ENCODE measurements at places on chromosomes 5 and 9.
A peak's percentile ranks its signal among the peaks of the same experiment; 100 is the strongest.

DNA sequence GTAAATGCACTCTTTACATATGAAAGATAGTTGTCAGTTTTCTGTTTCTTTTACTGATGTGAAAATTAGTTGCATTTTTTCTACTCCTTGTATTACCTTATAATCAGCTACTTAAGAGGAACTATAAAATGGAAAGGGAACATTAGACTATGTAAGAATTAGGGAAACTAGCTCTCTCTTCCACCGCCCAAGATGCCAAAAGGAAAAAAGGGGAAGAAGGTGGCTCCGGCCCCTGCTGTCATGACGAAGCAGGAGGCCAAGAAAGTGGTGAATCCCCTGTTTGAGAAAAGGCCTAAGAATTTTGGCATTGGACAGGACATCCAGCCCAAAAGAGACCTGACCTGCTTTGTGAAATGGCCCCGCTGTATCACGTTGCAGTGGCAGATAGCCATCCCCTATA is 15.2 kb upstream of the HOMER1 start:
- no peak overlapping the region for H3K27ac ChIP-seq
- H3K4me3 ChIP-seq: no peak overlapping the region
- no peak for DNase-seq
- no peaks in the 10 kb centered on the region for H3K4me1 ChIP-seq
- no peaks in the 10 kb centered on the region for H3K36me3 ChIP-seq
- no peaks in the 10 kb centered on the region for H3K27me3 ChIP-seq

GRCh38 chr5:177511181-177511580 is 1.6 kb upstream of the DOK3 start:
- H3K4me3 ChIP-seq: no peak overlapping the region
- DNase-seq: no peak
- H3K4me1 ChIP-seq: peaks cover 8% of the 10 kb centered on the region
- H3K36me3 ChIP-seq: peaks cover 20% of the 10 kb centered on the region
- peak overlapping the region; percentile 38 for H3K27ac ChIP-seq
- no peaks in the 10 kb centered on the region for H3K27me3 ChIP-seq

DNA sequence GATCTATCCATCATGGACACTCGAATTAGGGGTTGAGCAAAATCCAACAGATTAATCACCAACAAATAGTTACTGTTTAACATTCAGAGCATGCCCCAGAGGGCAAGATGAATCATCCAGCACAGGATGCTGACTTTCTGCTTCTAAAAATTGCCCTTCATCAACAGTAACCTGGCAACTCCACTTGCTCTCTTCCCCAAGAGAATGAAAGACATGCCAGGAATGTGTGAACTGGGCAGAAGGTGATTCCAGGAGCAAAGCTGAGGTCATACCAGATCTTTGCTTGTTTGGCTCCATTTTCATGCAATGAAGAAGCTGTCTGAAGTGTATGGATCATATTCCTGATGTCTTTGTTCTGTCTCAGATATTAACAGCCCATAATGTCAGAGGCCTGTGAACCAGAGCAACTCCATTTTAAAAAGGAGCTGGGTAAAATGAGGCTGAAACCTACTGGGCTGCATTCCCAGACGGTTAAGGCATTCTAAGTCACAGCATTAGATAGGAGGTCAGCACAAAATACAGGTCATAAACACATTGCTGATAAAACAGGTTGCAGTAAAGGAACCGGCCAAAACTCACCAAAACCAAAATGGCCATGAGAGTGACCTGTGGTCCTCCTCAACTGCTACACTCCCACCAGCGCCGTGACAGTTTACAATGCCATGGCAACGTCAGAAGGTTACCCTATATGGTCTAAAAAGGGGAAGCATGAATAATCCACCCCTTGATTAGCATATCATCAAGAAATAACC is 2.5 kb upstream of the ZNF367 start:
- peak overlapping the region; percentile 97 for H3K27ac ChIP-seq
- no peak overlapping the region for H3K4me3 ChIP-seq
- DNase-seq: no peak
- no peaks in the 10 kb centered on the region for H3K36me3 ChIP-seq

DNA sequence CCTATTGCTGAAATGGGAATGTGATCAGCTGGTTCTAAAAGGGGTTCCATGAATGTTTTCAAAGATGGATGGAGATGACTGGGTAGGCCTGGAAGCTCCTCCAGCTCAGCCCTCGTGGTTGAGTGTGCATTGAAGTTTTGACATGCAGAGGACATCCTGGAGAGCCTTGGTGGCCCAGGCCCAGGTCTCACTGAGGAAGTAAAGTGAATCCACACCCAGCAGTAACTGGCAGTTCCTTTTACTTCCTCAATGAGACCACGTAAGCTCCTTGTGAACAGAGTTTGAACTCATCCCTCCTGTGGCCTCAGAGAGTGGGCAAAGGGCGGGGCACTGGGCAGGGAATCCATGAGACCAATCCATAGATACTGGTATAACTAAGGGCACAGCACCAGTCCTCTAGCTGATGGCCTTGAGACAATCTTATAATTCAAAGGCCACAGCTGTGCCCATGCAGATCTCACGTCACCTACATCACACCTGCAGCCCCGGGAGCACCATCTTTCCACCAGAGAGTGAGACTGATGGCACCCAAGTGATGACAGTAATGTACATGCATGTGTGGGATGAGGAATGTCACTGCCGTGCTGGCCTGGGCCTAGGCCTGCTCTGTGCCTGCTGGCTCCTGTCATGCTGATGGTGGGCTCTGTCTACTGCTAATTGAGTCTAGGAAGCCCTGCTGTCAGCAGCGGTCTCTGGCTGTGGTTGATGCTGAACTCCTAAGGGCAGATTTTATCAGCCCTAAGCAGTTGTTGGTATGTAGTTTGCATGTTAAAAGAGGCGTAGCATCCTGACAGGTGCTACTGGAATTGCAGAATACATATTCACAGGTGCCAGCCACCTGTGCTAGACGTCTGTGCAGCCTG is 257.8 kb downstream of the FSTL4 start:
- H3K4me1 ChIP-seq: no peaks in the 10 kb centered on the region
- no peak overlapping the region for H3K4me3 ChIP-seq
- DNase-seq: no peak
- H3K36me3 ChIP-seq: no peaks in the 10 kb centered on the region

GRCh38 chr9:37639109-37639762 is 11.5 kb upstream of the FRMPD1 start:
- H3K36me3 ChIP-seq: no peaks in the 10 kb centered on the region
- no peak overlapping the region for H3K27ac ChIP-seq
- DNase-seq: no peak

DNA sequence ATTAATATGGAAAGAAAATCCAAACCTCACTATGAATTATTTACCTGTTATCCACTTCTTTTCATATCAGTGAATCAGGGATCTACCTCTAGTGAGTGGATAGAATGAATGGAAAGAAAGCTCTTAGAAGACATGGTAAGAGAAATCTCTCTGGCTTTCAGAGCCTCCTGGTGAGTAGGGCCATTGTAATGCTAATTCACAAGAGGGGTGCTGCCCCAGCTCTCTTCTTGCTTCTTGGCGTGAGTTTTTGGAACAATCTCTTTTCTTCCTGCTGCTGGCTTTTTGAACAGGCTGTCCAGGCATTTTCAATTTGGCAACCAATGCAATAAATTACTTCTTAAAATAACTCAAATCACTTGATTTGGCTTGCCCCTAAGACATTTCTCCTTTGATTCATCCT is 49.9 kb upstream of the KCNN2 start:
- no peaks in the 10 kb centered on the region for H3K36me3 ChIP-seq
- no peak overlapping the region for H3K4me3 ChIP-seq
- no peaks in the 10 kb centered on the region for H3K27me3 ChIP-seq
- no peaks in the 10 kb centered on the region for H3K4me1 ChIP-seq

GRCh38 chr5:11056560-11056959 is 295.5 kb upstream of the DAP start:
- H3K36me3 ChIP-seq: no peaks in the 10 kb centered on the region
- no peak for DNase-seq
- H3K27ac ChIP-seq: no peak overlapping the region

DNA sequence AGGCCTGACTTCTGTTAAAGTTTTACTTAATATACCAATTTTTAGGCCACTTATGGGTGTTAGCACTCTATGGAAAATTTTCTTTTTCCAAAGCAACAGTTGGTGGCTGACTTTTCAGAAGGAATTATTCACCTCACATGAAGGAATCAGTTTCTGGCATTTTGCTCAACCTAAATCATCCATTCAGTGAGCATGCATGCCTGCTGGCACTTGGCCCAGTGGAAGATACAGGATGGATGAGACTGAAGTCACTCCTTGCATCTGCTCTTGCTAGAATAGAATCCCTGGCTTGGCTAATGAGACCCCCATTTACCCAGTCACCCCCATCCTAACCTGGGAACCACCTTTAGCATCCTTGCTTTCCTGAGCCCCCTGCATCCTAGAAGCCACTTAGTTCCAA is 131.7 kb downstream of the WDR41 start:
- no peaks in the 10 kb centered on the region for H3K36me3 ChIP-seq
- no peak for DNase-seq
- no peaks in the 10 kb centered on the region for H3K27me3 ChIP-seq

DNA sequence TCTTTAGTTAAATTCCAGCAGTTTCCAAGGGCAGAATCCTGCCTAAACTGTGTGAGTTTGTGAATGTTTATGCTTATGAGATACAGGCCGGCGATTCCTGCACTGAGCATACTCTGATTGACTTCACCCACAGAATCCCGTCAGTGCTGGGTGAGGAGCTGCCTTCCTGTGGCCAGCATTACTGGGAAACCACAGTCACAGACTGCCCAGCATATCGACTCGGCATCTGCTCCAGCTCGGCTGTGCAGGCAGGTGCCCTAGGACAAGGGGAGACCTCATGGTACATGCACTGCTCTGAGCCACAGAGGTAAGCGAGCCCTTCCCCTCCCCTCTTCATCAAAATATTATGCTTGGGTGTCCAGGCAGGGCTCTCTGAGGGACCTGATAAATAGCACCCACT is 103.7 kb downstream of the CMYA5 start:
- H3K27ac ChIP-seq: no peak overlapping the region
- DNase-seq: no peak
- no peak overlapping the region for H3K4me3 ChIP-seq
- no peaks in the 10 kb centered on the region for H3K4me1 ChIP-seq

DNA sequence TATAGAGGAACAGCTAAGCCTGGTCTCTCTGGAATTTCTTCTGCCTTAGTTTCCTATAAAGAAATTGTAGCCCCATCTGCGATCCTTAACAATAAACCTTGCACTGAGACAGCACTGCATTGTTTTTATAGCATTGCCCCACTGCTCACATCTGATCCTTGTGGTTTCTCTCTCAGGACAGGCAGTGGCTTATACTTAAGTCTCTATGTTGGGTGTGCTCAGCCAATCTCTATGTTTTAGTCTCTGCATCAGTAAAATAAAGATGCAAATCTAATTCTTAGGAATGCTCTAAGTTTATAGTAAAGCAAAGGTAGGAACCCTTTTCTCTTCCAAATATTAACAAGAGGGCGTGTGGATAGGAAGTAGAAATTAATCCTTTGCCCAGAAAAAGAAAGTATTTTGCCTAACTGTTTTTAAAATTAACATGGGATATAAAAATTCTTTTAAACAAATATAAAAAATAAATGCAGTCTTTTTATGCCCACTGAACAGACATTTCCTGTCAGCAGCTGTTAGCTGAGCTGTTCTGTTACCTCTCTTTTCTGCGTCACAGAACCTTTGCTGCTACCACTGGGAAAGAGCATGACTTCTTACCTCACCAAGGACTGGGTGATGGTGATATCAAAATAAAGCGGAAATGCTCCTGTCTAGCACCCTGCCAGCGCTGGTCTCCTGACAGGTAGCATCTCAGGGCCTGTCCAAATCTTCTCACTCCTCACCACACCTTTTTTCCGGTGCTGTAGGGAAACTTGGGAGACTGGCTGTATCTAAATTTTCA is 29.5 kb downstream of the MRPS27 start:
- H3K4me3 ChIP-seq: no peak overlapping the region
- no peaks in the 10 kb centered on the region for H3K27me3 ChIP-seq
- DNase-seq: no peak
- no peaks in the 10 kb centered on the region for H3K4me1 ChIP-seq

GRCh38 chr5:73319036-73319435 is 129.5 kb downstream of the FOXD1 start:
- no peak for DNase-seq
- H3K36me3 ChIP-seq: no peaks in the 10 kb centered on the region
- no peaks in the 10 kb centered on the region for H3K4me1 ChIP-seq
- H3K4me3 ChIP-seq: no peak overlapping the region
- peaks cover 7% of the 10 kb centered on the region for H3K27me3 ChIP-seq

- no peaks in the 10 kb centered on the region for H3K27me3 ChIP-seq
- H3K4me1 ChIP-seq: no peaks in the 10 kb centered on the region
- no peaks in the 10 kb centered on the region for H3K36me3 ChIP-seq
- DNase-seq: no peak
- H3K4me3 ChIP-seq: no peak overlapping the region
Measured at GRCh38 chr5:113510836-113511451, 2.5 kb upstream of the YTHDC2 start.

DNA sequence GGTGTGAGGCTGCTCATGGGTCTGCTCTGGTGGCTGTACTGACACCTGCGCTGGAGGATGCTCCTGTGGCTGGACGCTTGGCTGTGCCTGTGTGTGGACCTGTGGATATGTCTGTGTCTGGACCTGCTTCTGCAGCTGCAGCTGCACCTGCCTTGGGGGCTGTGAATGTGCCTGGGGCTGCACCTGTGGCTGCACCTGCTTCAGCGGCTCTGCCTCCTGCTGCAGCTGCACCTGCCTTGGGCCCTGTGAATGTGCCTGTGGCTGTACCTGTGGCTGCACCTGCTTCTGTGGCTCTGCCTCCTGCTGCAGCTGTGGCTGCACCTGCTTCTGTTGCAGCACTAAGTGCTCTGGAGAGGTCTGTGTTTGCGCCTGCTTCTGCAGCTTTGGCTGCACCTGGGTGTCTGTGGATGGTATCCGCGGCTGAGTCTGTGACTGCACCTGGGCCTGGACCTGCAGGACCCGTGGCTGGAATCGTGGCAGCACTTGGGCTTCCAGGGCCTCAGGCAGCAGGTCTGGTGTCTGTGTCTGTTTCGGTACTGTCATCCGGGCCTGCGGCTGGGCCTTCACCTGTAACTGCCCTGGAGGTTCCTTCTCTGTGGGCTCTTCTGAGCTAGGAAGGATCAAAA is 12.5 kb downstream of the CIZ1 start:
- no peak for DNase-seq
- peaks cover 9% of the 10 kb centered on the region for H3K36me3 ChIP-seq
- H3K4me3 ChIP-seq: no peak overlapping the region
- H3K27ac ChIP-seq: no peak overlapping the region
- no peaks in the 10 kb centered on the region for H3K27me3 ChIP-seq
